ENCODE measurements at places on chromosomes 1 and 21.
A peak's percentile ranks its signal among the peaks of the same experiment; 100 is the strongest.

- no peak for DNase-seq
These were observed 291.1 kb upstream of the NFIA start for GRCh38 chr1:60791226-60791625.

DNA sequence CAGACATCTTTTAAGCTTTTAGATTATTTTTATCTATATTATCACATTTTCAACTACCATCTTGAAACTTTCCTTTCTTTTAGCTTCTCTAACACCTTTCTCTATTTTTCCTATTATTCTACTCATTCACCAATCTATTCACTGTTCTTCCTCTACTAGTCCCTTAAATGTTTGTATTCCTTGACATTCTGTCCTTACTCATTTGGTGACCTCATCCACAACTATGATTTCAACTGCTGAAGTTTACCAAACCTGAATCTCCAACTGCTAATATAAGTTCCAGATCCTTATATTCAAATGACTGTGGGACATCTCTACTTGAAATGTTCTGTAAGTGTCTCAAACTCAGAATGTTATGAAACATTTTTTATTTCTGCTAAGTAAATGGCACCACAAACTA, 49.2 kb downstream of the TUT4 start:
- no peak for DNase-seq

GRCh38 chr1:60835649-60836048, 246.7 kb upstream of the NFIA start:
- peak; percentile 68 for DNase-seq

DNA sequence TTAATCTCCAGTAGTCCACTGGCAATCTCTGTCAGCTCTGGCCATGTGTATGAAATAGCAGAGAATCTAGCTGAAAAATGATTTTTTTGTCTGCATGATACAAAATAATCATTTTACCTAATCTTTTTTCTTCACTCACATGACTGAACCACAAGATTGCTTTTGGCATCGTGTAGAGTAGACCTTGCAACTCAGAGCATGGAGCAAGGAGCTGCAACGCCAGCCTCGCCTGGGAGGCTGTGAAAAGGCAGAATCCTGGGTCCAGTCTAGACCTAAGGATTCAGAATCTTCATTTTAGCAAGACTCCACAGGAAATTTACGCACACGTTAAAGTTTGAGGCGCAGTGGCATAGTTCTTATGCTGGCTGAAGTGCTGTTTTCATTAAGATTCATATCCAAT, 40.2 kb downstream of the TOMM20 start:
- DNase-seq = no peak

DNA sequence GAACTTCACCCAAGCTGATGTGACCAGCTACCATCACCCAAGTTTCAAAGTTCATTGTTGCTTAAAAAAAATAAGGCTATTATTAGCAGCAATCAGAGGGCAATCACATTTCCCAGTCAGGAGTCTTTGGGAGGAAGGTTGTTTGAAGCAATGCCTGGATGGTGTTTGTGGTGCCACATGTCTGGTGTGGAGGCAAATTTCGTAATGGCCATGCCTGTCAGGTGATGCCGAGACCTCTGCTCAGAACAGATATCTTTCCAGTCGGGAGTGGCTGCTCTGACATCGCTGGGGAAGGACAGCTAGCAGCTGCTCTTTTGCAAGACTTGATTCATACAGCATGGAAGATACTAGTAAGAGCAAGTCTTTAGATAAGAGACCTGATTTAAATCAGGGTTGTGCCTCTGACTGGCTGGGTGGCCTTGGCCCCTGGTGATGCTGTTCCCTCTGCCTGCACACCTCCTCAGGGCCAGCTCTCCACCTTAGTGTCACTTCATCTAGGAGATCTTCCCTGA, 187.8 kb upstream of the JUN start:
- DNase-seq = no peak

DNA sequence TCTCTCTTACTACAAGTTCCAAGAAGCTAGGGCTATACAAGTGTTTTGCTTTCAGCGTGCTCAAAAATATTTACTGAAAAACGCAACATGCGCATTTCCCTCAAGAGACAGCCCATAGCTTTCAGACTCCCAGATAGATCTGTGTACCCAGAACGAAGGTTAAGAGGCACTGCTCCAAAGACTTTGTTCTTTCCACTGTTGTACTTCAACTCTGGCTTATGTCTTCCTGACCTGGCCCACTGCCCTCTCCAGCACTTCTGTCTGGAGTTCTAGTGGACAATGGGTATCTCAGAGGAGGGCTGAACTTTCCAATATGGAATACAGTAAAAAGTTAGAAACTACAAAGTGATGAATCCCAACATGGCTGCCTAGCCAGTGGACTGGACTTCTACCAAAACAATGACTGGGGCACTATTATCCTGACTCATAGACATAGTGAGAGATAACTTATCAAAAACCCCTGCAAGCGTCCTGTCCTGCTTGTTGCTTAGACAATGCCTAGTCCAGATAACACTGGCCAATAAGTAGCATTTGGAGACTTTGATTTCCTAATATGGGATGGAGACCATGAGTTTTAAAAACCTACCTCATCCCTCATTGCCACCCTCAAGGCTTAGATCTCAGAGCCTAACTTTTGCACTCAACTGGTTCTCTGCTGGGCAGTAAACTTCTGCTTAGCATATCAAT, 8.8 kb upstream of the ADAR start:
- DNase-seq = no peak

DNA sequence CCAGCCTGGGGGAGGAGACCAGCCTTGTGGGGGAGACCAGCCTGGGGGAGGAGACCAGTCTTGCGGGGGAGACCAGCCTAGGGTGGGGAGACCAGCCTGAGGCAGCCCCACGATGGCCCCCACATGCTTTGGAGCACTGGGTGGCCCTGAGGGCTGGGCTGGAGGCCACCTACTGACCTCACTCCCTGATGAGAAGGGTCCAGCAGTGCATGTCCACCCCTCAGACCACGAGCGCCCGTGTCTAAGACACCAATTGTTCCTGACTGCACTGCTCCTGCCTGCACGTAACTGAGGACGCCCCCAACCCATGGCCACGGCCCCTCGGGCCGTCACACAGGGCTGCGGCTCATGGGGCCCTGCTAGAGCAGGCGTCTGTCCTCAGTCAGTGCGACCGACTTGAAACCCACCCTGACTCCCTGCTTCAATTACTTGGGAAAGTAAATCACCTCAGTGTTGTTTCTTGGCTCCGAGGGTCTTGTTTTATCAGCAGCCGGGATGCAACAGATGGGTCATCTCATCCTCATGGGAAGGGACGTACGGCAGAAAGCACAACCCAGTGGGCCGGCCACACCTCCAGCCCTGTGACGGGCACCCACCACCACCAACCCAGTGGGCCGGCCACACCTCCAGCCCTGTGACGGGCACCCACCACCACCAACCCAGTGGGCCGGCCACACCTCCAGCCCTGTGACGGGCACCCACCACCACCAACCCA, at the start of gene SPATC1L:
TSS of gene SPATC1L (minus strand) at position 550 of the 715 bp plus-strand sequence. CDS start 1,643 bp downstream, outside the sequence.
- peak; percentile 54 for DNase-seq

GRCh38 chr1:26858891-26859640, 3.9 kb upstream of the SFN start:
- no peak for DNase-seq

DNA sequence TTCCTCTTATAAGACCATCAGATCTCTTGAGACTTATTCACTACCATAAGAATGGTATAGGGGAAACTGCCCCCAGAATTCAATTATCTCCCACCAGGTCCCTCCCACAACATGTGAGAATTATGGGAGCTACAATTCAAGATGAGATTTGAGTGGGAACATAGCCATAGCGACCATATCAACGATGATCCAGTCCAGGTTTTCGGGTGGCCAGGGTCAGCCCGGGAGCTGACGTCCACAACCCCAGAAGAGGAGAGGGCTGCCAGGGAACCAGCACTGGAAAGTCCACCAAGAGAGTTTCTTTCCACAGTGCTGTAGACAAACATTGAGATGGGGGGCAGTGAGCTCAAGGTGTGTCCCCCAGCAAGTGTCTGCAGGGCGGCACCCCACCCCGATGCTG, 88.4 kb downstream of the VWA5B1 start:
- no peak for DNase-seq

- no peak for DNase-seq
These were observed 115.4 kb upstream of the NEGR1 start for GRCh38 chr1:72397786-72398185.

DNA sequence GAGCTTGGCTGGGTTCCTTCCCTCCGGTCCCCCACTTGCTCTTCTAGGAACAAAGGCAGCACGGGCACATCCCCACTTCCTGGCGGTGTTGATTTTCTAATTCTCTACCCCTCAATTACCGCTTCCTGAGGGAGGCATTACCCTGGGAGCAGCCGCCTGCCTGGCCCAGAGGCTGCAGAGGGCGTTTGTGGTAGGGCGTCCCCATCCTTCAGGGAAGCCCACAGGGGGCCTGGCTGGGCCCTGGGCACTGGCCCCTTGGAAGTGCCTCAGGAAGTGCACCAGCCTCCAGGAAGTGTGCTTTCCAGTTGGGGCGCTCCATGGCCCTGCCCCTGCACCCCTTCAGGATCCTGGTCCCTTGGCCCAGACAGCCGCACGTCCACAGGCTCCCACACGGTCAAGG, 42.1 kb upstream of the CASZ1 start:
- DNase-seq = no peak

DNA sequence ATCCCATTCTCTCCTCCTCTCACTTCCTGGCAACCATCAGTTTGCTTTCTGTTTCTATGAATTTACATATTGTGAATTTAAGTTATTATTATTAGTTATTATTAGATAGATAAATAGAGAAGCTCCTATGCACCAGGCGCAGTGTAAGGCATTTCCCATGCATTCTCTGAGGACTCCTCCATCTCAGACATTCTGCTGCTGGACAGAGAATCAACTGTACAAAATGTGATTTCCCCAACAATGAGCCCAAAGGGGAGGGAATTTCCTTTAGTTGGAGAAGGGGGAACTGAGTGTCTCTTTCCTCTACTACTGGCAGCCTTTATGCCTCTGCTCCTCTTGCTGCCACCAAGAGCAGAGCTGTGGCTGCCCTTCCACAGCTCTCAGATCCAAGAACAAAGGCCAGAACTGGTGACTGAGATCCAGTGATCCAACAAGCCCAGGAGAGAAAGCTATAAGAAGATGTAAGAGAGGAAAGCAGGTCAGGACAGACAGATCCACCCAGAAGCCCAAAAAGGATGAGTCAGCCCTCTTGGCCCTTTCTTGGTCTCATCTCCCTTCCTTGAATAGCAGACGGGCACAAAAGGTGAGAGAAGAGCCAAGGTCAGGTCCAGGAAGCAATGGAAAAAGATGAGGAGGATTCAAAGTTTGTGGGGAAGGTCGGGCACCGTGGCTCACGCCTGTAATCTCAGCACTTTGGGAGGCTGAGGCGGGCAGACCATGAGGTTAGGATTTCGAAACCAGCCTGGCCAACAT, 3.5 kb upstream of the IVL start:
- DNase-seq = no peak

GRCh38 chr1:62144238-62144831, 50.3 kb upstream of the L1TD1 start:
- DNase-seq = peak; percentile 15

DNA sequence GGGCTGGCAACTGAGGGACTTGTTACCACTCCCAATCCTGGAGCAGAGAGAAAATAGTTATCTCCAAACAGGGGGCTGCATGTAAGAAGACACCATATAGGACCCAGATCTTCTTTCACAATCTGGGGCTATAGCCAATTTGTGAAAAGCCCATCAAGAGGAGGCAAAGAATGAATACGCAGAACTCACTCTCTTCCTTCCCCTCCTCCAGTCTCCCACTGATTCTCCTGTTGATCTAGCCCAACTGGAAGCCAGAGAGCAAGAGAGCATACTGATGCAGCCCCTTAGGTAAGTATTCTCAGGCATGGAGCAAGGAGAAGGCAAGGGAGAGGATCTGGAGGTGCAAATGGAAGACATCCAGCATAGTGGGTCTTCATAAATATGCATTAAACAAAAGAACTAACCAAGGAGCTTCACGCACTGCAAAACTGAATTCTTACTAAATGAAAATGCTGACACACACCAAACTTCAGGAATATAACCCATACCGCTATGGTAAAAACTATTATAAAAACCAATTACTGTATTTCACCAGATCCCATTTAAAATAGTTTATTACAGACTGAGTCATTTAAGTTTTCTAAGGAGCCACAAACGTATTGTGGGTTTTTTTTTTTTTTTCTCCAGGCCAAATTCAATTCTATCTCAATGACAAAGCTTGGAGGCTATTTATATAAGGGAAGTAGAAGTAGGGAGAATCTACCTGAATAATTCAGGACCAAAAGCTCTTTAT, 15.5 kb upstream of the HMGB4 start:
- DNase-seq = no peak

- no peak for DNase-seq
These were observed 106.0 kb downstream of the PTPRU start for GRCh38 chr1:29342351-29342750.

GRCh38 chr1:204045430-204045829, 27.5 kb upstream of the SOX13 start:
- DNase-seq = no peak

- no peak for DNase-seq
These were observed 446.8 kb downstream of the COL11A1 start for GRCh38 chr1:102661481-102661880.

DNA sequence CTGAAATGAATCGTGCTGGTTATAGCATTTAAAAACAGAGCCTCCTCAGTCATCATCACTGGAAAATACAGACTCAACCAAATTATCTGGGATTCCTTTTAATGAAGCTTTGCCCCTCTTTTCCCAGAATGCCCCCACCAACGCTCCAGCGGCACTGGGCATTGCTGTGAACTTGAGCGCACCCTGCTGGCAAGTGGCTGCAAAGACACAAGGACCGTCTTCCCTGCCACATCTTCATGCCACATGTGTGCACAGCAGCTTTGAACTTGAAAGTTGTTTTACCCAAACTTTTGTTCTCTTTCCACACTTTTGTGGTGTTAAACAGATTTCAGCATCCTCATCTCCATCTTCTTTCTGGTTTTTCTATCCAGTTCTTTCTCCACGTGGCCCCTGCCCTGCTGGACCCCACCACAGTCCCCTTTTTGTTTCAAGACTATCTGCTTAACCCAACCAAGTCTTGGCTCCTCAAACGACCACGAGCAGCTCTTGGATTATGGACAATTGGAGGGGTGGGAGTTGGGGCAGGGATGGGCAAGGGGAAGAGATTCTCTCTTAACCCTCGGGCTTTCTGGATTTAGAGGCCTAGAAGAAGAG, 12.8 kb upstream of the LMX1A start:
- DNase-seq = peak; percentile 66

- DNase-seq = peak; percentile 62
These were observed 32.8 kb upstream of the IFNAR2 start for GRCh38 chr21:33196941-33197374.

- peak; percentile 90 for DNase-seq
These were observed 676 bp upstream of the PIAS3 start for GRCh38 chr1:145859491-145860023.

DNA sequence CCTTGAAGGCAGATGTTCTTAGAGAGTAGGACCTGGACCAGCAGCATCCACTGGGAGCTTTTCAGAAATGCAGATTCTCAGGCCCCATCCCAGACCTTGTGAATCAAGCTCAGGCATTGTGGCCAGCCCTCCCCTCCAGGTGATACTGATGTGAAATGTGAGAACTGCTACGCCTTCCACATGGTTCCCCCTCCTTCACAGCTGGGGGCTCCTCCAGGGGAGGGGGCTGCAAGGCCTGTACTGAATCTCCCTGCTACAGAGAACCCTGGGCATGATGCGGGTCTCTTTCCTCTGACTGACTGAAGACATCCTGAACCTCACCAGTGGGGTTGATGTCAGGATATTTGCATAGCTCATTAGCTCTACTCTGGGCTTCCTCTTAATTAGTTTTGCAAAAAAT, 141.8 kb upstream of the CSF3R start:
- DNase-seq = no peak
